ENCODE measurements at places on chromosomes 7 and 10.

- DNase-seq, result no peak
Measured at GRCh38 chr7:99141334-99141733, 2.6 kb downstream of the SMURF1 start.

DNA sequence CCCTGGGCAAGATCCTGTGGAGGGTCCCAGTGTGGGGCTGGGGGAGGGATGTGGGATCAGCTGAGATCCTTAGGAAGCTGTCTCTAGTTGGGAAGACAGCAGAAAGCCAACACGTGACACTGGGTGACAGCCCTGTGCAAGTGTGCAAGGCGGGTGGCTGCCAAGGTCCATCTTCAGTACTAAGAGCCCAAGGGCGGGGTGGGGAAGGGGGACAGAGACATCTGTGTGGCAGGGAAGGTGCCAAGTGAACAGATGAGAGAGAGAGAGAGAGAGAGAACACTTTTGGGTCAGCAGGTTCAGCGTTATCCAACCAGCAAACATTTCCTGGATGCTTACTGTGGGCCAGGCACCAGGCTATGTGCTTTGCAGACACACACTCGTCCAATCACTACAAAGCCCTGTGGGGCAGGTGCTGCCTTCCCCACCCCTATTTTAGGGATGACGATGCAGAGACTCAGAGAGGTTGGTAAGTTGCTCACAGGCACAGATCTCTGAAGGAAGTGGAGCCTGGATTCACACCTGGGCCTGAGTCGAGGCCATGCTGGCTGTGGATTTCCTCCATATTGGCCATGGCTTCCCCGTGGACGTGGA, 135.7 kb downstream of the GRK5 start:
- DNase-seq, result no peak

GRCh38 chr10:95295031-95295755, 4.4 kb upstream of the PDLIM1 start:
- DNase-seq, result no peak

GRCh38 chr7:142025896-142026295, 30.2 kb downstream of the MGAM start:
- DNase-seq, result no peak

DNA sequence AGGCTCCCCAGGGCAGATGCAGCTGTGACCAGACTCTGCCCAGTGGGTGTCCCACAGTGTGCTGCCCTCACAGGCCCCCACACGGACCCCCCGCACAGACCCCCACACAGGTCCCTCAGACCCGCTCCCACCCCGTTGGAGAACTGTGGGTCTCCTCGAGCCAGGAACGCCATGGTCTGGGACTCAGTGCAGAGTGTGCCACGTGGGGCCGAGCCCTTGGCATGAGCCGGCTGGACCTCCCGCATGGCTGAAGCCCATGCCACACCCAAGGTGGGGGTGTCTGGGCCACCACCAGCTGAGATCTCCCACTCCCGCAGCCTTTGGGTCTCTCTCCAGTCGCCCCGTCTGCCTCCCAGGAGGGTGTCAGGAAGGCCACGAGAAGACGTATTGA, 34.3 kb downstream of the JAKMIP3 start:
- no peak for DNase-seq

GRCh38 chr10:127036987-127037386, 131.8 kb downstream of the DOCK1 start:
- DNase-seq, result no peak

DNA sequence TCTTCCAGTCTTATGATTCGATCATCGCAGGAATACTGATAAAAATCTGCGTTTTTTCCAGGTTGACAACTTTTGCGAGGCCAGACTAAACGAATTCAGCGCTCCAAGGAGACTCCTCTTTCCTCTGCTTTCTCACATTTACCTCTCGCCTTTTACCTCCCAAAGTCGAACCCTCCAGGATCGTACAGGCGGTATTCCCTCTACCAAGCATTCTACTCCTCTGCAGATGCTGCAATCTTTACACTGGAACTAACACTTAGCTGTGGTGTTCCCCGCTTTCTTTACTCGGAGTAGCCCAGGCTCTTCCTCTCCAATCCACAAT, 449 bp downstream of the NUDT5 start:
- no peak for DNase-seq

DNA sequence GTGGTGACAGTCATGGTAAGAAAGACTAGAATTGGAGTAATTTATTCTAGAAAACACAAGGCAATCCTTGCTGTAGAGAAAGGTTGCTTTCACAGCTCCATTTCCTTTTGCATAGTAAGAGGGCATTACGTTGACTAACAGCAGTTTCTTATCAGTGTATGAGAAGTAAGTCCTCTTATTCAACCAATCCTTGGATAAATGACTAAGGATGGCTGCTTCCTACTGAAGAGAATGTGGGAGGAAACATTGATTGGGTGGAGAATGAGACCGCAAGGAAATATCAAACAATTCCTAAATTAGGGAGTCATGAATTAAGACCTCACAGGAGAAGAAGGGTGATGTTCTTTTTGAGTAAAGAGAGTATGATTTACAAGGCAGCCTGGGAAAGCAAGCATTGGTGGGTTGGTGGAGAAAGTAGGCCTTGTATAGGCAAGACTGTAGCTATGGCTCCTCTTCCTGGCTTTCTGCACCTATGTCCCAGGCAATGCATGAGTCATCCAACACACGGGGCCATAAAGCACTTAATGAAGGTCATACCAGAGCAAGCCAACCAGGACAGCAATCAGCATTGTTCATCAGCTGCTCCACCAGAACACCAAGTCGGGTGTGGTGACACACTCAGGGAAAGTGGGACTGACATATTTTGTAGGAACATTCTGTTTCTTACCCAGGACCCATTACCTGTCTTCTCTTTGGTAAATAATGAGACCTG, 5.6 kb downstream of the MGAM start:
- no peak for DNase-seq

DNA sequence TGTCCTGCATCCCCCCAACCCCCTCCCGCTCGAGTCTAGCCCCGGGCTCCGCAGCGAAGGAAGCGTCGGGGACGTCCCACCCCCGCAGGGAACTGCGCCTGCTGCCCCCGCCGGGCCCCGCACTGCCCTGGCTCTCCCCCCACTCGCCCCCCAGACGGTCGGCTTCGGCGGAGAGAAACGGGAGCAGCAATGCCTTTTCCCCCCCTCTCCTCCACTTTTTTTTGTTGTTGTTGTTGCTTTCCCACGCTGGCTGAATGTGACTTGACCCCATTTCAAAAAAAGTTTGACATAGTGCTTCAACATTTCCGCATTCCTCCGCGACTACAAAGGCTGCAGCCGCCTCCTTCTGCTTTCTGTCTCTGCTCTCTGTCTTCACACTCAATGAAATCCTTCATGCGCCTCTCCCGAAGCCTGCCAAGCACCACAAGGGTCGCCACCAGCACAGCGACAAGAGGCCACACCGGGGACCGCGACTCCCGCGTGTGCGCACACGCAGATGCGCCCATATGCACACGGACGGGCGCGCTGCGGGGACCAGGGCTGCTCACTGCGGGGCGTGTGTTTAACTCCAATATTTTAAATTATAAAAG, 1.0 kb downstream of the CDK6 start:
- DNase-seq, result no peak

GRCh38 chr7:69553190-69553589, 45.1 kb upstream of the AUTS2 start:
- DNase-seq, result no peak

DNA sequence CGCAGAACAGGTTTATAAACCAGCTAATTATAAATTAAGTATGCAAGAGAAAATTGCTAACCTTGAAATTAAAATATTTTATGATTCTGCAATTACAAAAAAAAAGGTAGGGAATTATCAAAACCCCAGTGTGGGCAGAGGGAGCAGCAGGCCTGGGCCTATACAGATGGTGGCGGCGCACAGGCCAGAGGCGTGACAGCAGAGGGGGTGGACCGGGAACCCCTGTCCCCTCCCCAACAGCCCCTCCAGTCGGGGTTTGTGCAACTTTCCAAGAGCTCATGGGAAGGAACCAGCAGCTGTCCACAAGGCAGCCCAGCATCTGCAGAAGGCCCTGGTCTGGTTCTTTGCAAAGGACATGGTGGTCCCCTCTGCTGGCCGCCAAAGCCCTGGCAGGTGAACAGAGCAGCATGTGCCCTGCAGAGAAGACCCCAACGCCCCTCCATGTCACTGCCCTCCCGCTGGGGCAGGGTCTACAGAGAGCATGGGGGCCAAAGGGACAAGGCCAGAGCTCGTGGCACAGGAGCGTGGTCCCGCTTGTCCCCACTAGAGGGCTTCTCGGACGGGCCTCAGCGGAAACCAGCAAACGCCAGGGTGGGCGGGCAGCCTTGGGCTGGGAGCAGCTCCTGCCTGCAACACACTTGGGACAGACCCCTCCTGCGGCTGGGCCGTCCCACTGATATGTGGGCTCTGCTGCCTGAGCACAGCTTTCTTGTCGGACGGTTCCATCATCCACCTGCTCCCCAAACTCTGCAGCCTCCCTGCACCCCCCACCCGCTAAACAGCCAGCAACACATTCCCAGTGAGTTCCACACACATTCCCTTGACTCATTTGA, 75.1 kb downstream of the EBF3 start:
- DNase-seq, result peak; percentile 71

All from iPS DF 6.9 (cell line).